GM12892 (cell line): ENCODE measurements at places on chromosomes 1 and 21.

- DNase-seq, result no peak
These were observed 1093.6 kb upstream of the B3GALT2 start for GRCh38 chr1:194279975-194280374.

DNA sequence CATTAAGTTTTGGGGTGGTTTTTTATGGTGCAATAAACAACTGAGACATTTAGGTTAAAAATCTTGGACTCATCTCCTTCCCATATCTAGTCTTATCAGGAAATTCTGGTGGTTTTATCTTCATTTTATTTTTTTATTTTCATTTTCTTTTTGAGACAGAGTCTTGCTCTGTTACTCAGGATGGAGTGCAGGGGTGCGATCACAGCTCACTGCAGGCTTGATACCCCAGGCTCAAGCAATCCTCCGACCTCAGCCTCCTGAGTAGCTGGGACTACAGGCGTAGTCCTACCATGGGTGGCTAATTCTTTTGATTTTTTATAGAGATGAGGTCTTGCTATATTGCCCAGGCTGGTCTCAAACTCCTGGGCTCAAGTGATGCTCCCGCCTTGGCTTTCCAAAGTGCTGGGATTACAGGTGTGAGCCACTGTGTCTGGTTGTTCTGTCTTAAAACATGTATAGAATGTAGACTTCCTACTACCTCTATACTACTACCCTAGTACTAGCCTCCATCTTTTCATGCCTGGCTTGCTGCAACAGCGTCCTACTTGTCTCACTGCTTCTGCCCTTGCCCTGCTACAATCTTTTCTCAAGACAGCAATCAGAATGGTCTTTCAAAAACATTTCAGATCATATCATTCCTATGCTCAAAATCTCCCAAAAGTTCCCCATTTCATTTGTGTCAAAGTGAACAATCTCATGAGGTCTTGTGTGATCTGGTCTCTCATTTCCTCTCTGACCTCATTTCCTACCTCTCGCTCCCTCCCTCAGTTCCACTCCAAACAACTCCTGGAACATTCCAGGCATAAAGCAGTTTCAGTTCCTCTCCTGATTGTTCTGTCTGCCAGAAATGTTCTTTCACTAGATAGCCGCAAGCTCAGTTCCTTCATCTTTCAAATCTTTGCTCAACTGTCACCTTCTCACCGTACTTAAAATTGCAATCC is 5.9 kb upstream of the FCGR2A start:
- DNase-seq, result no peak

GRCh38 chr1:98323906-98324358 is 337.6 kb upstream of the SNX7 start:
- no peak for DNase-seq

DNA sequence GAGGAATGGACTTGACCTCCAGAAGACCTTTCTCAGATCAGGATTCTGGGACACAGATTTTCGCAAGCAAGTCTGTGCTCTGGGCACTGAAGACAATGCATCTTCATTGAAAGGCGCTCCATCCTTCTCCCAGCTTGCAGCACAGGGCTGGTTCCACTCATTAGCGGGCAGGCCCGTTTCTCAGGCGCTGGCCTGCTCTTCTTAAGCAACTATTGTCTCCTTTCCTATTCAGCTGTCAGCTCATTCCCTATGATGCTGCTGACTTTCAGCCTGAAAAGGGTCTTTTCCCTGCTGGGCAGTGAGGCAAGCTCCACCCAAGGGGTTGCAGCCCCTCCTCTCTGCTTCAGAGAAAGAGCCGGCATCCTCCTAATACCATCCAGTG is 91.9 kb upstream of the PLXNA2 start:
- no peak for DNase-seq

GRCh38 chr1:56212143-56212542 is 367.2 kb downstream of the PLPP3 start:
- no peak for DNase-seq

GRCh38 chr1:46595127-46595526 is 8.9 kb downstream of the MKNK1 start:
- DNase-seq, result no peak

DNA sequence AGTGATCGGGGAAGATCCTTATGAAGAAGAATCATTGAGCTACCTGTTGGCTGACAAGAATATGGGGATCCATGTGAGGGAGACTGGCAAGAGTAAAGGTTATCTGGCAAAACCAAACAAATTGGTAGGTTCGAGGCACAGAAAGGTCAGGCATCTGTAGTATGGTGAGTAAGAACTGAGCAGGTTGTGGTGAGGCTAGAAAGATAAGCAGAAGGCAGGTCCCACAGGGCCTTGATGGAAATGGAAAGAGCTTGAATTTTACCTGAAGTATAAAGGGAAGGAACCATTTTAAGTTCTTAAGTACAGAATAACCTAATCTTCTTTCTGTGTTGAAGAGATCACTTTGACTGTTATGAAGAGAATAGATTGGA is 11.1 kb downstream of the PTPRC start:
- no peak for DNase-seq

DNA sequence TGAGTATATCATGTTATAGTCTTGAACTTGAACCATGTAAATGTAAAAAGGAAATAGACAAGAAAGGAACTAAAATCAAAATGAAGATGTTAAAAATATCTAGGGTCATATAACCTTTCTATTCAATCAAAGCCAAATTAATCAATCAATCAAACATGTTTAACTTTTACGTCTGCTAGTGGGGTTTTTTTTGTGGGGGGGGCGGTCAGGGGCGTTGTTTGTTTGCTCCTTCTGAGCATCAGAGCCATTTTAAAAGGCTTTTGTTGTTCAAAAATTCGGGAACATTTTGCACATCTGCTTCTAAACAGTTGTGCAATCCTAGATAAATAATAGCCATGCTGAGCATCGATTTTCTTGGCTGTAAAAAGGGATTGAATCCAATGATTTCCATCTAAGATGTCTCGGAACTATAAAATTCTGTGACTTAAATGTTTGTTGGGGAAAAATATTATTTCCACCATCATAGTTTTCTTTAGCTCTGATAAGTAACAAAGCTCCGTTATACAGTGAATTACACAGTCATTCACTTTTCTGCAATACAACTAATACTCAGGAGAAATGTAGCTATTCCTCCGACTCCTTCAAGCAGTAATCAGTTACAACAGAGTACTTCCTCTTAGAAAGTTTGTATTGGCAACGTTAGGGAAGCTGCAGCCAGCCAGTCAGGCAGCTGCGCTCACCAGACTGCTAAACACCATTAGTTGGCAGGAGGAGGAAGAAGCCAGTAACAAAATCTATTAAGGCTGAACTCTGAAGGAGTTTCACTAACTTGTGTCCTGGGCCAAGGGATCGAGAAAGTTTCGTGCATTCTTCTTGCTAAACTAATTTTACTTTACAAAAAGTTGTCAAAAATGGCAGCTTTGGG is 2.2 kb downstream of the SPATA6 start:
- DNase-seq, result no peak

GRCh38 chr21:27406300-27407009 is 439.6 kb upstream of the ADAMTS5 start:
- DNase-seq, result no peak

DNA sequence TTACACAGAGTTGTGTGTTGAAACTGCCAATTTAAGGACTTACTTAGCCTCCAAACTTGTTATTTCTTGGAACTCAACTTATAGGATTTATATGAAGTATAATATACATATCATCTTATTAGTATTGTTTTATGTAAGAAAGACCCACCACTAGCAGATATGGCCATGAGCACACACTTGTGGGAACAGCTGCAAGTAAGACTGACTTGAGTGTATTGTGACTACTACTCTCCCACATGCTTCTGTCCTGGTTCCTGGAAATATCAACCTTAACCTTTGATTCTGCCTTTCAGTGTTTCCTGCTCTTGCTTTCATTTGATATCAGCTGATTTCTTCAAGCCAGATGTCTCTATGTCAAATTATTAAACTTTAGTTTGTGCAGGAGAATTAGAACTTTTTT is 175.3 kb downstream of the MAGI3 start:
- DNase-seq, result no peak

DNA sequence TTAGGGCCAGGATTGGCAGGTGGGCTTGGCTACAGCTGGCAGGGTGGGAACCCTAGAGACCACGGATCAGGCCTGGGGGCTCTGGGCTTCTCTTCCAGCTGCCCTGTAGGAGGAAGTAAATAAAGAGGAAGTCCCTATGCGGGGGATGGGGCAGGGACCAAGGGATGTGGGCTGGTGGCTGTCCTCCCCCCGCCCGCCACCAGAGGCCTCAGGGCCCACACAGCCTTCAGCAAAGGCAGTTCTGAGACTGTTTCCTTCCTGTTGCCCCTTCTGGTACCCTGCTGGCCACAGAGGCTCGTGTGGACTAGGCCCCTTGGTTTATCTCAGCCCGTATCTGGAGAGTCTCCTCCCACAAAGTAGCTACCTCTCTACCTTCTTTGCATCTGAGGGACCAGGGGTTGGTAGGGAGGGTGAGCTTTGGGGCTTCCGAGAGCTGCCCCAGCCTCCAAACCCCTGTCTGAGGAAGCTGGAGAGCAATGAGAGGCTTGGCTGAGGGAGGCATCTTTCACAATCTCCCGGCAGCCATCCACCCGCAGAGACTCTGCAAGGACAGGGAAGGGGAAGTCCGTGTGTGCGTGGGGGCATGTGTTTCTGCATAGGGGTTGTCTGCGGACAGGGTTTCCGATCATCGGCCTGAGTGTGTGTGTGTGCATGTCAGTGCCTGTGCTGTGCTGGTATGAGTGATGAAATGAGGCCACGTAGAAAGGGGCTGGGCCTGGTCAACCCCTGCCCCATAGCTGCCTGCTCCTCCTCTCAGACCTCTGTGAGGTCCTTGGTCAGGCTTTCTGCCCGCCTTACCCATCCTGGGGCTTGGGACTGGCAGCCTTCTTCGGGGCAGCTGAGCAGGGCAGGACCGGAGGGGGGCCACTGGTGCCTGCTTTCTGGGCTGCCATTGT is 12.5 kb downstream of the RPS6KA1 start:
- peak; percentile 92 for DNase-seq

- DNase-seq, result no peak
These were observed 86.1 kb upstream of the POU3F1 start for GRCh38 chr1:38132681-38133080.

DNA sequence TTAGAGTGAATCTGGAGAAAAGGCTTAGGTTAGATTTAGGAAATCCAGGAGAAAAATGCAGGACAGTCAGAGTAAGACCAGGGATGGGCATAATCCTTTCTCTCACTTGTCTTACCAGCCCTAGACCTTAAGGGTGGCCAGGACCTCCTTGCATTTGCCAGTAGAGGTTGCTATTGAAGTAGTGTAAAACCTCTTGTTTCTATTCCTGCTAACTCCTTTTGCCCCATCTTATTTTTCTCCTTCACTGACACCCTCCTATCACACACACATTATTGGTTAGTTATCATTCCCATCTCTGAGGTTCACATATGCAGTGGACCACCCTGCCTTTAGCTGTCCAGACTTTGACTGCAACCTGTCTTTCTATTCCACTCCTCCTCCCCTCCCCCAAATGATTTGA is 75.0 kb upstream of the MACF1 start:
- no peak for DNase-seq

DNA sequence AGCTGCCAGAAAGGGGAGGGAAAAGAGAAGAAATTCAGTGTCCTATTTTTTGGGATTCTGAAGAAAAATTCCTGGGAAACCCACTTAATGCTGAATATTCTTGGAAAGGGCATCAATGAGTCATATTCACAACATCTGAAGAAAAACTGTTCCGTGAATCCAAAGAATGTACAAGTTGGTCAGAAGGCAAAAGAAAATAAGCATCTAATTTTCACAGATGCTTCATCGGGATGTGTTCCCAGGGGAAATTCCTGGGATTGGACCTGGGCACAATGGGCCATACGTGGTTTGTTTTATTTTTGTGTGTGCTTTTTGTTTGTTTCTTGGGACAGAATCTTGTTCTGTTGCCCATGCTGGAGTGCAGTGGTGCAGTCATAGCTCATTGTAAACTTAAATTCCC is 112.2 kb downstream of the MAP3K21 start:
- no peak for DNase-seq

DNA sequence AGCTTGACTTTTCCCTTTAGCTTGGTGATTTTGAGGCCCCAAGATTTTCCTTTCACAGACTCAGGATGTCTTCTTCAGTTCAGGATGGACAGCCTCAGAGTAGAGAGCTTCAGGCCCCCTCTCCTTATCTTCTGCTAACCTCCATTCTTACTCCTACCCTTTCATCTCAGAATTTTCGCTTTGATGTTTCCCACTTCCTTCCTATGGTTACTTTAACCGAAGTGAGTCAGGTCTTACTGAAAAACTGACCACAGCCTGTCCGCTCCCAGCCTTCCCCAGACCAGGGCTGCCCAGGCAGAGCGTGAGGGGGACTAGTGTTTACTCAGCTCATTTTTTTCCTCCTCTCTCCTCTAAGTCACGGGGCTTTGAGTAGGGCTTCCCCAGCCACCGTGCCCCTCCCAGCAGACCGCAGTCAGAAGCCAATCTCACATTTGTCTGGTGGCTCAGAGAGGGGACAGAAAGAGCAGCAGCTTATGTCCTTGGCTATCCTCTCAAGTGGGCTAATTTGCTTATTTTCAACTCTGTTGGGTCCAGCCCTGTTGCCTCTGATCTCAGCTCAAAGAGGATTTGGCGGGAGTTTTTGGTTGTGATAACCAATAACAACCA is 4.2 kb upstream of the IL19 start:
- no peak for DNase-seq

GRCh38 chr1:8053878-8054567 is 27.9 kb upstream of the ERRFI1 start:
- DNase-seq, result no peak

- DNase-seq, result no peak
These were observed 81.5 kb downstream of the CAMK2N1 start for GRCh38 chr1:20404466-20404865.

DNA sequence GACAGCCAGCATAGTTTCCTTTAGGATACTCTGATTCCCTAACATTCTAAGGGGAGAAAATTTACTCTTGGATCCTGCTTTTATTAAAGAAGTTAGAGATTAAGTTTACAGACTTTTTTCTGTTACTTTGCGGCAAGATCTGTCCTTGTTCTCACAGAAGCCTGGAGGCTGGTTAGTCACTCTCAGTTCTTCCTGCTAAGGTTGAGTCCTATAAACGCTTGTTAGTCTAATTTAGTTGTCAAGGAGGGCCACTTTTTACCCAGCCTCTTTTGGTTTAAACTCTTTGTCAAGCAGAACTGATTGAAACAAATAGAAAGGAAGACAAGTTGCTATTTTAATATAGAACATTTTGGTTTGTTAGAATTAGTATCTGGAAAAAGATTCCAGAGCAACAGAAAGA is 89.7 kb downstream of the C21orf91 start:
- no peak for DNase-seq

GRCh38 chr1:102853136-102853535 is 255.2 kb downstream of the COL11A1 start:
- DNase-seq, result no peak
